ENCODE measurements at places on chromosomes 4 and X.

DNA sequence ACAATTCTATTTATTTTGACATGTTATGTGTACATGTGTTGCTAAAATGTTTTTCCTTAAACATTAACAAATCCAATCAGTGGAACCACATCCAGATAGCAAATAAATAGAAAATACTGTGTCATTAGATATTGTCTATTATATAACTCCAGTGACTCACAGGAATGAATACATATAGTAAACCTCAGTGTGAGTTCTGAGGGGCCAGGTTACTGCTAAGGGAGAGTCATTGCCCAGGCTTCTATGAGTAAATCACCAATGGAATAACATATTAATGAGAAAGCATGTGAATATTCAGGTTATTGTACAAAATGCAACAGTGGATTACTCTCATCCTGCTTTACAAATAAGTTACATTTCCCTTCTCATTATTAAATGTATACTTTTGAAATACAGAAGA, 27.2 kb downstream of the TACR3 start:
- no peak for DNase-seq

DNA sequence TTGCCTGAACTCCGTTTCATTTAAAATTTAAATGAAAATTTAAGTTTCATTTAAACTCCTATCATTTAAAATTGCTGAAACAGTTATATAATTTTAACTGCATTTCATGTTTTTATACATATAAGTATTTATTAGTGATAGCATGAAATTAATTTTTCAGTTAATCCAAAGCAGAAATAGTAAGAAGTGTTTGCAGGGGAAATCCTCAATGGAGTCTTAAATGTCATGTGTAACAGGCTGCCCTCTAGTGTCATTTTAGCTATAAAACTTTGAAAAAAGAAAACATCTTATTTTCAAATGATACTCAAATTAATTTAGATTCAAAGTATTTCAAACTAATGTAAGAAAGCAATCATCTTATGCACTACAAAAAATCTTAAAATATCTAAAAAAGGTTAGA, 27.2 kb downstream of the TAPT1 start:
- DNase-seq, result no peak

- no peak for DNase-seq
Observed at GRCh38 chr4:35511851-35512250, 732.5 kb downstream of the ARAP2 start.

DNA sequence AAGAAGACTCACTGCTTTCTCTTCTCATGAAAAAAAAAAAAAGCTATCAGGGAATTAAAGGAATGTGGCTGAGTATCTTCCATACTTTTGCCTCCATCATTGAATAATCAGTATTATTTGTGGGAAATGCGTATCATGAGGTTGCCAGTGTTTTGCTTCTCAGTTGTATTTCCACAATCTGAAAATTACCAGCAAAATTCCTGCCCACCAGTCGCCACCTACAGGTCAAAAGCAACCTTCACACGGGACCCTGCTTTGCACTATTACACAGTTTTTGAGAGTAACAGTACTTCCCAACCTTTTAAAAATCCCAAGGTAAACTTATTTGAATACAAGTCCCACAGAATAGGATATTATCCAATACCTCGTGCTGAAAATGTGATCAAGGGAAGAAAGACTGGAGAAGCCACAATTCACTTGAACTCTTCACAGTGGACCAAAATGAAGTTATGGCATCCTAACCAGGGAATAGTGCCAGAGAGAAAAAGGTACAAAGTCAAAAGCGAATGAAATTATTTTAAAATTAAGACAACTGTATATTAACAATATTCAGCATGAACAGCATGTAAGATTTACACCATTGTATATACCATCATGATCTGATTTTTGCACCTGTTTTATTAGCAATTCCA, 30.4 kb downstream of the PGRMC1 start:
- DNase-seq, result no peak

DNA sequence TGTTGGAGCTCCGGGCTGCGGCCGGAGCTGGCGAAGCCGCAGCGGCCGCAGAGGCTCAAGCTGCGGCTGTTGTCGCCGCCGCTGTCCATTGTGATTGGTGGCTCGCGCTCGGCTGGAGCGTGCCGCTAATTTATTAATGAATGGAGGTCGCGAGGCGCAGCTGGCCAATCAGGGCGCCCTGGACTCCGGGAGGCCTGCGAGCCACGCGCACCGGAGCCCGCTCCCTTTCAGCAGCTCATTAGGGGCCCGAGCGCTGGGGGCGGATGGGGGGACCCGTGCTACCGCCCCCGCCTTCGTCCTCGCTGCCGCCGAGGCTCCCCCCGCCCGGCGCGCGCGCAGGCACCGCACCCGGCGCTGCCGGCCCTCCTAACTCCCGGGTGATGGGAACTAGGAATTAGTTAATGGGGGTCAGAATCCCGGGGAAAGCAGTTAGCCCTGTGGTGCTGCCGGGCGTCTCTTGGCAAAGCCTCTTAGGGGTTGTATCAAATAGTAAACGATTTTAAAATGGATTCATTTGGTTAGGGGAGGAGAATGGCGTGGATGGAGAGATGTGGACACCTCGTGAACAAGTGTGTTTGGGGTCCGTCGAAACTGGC, 589 bp upstream of the NEUROG2 start:
- DNase-seq, result no peak

- no peak for DNase-seq
Observed at GRCh38 chr4:87497159-87497558, 32.0 kb downstream of the SPARCL1 start.

GRCh38 chr4:6565691-6566390, 9.1 kb upstream of the MAN2B2 start:
- no peak for DNase-seq

DNA sequence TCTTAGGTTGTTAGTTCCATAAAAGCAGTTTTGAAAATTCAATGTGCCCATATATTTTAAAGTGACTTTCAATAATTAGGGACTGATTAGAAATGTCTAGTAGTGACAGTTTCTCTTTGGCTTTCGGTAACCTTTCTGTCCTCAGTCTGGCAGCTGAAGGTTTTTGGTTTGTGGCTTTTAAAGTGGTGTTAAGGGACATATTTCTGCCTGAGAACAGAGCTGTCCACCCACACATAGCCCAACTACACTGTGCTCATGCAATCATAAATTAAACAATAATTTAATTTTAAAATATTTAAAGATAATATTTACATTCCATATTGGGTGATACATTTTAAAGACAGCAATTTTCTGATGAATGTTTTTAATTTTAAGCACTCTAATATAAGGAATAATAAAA, 335.0 kb upstream of the TENM3 start:
- no peak for DNase-seq

DNA sequence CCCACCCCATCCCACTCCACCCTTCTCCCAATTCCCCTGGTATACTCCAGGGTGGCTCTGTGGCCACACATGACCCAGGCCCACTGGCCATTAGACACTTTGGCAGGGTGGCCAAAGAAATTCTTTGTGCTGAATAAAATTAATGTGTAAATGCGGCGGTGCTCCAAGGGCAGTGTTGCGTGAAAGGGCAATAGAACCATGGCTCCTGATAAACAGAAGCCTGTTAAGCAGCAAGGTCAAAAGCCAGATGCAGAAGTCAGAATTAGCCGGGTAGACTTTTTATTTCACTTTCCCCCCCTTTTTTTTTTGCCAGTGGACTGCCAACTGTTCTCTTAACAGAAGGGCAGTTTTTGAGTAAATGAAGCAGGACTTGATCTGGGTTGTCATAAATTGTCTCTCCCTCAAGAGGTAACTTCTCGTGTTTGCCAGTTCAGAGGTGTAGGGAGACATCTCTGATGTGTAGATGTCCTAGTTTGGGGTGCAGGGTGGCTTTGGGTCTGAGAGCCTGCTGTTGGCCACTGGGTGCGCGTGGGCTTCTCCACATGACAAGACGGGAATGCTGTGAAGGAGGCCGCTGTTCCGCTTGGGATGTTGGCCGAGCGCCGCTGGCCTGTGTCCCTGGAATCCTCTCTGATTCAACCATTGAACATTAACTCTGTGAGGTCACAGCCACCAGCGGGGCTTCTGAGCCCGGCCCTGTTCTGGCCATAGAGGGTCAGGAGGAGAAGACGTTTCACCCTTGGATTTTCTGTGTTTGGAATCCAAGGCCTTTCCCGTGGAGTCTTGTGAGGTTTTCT, 139.5 kb downstream of the TBL1X start:
- no peak for DNase-seq

GRCh38 chrX:120561634-120562568, 1.1 kb upstream of the CUL4B start:
- no peak for DNase-seq

DNA sequence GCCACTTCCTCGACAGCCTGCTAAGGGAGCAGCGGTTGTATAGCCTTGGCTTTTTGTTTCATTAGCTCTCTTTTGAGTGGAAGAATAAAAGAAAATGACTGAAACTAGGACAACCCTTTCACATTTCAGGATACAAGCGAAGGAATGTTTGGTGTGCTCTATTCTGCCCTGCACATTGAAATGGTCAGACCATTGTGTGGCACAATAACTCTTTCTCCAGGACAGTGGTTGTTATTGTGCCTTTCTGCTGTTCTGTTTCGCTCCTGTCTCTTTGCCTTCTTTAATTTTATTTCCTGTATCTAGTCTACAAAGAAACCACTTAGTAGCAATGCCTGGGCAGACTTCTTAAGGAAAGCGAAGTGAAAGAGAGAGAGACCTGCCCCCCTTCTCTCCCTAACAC, 473.7 kb downstream of the GBA3 start:
- no peak for DNase-seq

GRCh38 chr4:125198916-125199315, 115.8 kb upstream of the FAT4 start:
- DNase-seq, result no peak

GRCh38 chr4:87281603-87282002, 41.1 kb downstream of the HSD17B13 start:
- no peak for DNase-seq

DNA sequence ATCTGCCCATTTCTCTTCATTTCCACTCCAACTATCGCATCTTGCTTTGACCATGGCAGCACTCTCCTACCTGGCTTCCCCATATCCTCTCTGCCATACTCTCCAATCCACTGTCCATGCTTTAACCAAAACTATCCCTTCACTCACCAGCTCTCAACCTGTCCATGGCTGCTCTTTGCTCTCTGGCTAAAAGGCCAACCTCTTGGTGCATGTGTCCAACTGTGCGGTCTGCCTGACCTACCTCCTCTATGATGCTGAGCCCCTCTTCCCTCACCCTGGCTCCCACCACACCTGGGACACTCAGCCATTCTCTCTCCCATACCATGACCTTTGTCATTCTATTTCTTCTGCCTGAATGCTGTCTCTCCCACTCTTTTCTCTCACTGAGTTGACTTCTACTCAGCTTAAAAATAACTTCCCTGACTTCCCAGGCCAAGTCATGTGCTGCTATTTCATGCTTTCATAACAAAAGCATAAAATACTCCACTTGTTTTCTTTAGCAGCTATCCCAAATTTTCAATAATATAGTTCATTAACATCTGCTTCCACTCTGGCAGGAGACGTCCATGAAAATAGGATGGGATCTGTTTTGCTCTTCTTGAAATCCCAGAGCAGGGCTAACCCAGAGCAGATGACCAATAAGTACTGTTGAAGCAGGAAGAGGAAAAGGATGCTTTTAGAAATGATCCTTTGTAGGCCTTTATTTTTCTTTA, 29.8 kb upstream of the KLF3 start:
- DNase-seq, result no peak

GRCh38 chr4:173707658-173708419, 177.8 kb upstream of the HAND2 start:
- no peak for DNase-seq
